Progenitor cell of endocrine pancreas (in vitro differentiated cells): ENCODE measurements at places on chromosomes 16 and 17.

GRCh38 chr16:70737377-70738082, 51.7 kb upstream of the MTSS2 start:
- no peak for DNase-seq

DNA sequence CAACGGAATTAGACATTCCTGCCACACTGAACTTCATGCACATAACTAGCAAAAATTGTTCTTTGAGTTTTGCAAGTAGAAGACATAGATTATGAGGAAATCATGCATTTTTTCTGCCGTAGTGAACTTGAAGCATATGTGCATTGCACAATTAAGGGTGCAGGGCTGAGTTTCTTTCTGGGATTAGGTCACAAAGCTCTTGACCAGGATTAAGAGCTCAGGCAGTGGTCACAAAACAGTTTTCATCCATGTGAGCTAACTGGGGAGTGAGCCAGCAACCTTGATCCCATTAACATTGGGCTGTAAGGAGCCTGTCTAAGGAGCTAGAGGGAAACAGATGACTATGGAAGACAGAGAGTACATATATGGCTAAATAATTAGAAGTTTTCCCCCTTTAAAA, 143.7 kb downstream of the PMP22 start:
- DNase-seq, result no peak

- peak; percentile 29 for DNase-seq
These were observed 802 bp downstream of the CYLD start for GRCh38 chr16:50742576-50743200.

DNA sequence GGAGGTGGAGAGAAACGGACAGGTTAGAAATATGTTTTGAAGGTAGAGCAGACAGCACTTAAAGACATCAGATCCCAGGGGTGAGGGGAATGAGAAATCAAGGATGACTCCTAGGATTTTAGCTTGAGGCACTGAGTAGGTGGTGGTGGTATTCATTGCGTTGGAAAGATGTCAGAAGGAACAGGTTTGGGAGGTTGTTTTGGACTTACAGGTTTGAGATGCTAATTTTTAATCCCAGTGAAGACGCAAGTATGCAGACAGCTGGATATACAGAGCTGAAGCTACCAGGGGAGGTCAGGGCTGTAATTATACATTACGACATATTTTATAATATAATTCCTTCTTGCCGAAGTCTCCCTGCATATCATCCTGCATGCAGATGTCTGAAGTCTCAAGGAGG, 433.3 kb downstream of the XYLT1 start:
- no peak for DNase-seq

GRCh38 chr17:27498615-27499309, 42.5 kb downstream of the KSR1 start:
- no peak for DNase-seq

GRCh38 chr17:38871247-38872015, 1.6 kb downstream of the LASP1 start:
- DNase-seq, result no peak

DNA sequence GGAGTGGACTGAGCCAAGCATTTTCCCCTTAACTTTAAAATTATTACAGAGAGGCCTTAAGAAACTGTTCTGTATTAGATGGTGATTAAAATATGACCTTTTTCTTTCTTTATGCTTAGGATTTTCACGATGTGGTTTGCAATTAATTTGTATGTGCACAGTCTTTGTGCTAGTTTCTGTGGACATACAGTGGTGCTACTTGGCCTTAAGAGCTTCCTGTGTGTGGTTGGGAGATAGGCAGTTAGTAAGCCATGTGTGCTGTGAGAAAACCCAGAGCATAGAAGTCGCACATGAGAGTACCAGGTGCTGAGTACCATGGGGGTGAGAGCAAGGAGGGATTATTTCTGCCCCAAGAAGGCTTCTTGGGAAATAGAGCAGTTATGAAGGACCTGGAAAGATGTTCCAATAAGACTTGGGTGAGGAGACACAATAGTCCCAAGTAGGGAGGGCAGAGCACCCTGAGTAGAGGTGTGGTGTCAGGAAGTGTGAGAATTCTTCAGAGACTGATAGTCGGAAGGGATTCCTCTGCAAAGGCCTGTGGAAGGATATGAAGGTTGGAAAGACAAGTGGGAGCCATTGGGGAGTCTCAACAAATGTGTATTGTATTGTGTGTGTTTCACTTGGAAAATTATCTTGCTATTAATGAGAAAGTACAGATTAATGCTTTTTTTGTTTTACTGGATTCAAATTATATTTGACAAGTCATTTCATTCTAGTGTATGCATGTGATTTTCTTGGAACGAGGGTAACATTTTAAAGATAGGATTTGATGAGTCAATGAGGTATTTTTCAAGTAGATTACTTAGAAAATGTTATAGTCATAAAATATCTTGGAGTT, 239.9 kb downstream of the PRKCA start:
- no peak for DNase-seq

GRCh38 chr16:28839899-28840298, 6.2 kb downstream of the TUFM start:
- DNase-seq, result no peak

DNA sequence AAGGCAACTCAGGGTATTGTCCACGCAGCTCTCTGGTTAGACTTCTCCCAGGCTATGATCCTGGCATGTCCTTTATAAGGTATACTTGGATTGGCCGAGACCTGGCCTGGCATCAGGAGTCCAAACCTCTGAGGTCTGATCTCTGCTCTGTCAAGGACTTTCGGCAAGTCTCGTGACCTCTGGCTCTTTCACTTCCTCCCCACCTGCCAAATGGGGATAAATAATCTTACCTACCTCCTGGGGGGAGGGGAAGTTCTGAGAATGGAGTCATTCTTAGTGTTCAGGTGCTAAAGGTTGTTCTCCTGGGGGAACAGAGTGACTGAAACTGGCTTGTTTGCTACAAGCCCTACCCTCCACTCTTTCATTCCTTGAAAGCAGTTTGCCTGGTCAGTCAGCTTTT, 7.6 kb downstream of the ATXN1L start:
- DNase-seq, result no peak

DNA sequence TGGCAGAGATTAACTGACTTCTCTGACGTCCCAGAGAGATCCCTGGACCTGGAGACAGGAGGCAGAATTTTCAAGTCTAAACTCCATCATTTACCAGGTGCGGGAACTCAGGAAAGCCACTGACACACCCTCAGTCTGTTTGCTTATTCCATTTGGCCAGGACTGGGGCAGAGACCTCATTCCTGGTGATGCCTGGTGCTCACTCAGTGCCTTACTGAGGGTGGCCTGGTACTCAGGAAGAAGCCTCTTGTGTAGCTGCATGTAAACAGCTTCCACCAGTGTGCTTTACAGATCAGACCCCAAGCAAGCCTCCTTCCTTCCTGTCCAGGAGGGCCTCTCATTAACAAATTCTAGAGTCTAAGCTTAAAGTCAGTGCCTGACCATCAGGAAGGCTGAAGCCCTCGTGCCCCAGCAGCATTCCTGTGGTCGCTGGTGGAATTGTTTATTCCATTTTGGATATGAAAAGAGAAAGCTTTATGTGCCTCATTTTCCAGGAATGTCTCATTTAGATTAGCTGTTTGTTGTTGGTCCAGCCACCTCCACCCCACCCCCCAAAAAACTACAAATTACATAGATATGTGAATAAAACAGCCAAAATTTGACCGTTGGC, 236.1 kb upstream of the CDH5 start:
- no peak for DNase-seq

GRCh38 chr17:74555427-74555940, 9.6 kb upstream of the CD300C start:
- DNase-seq, result no peak

GRCh38 chr17:57856792-57857620, 7.2 kb upstream of the MRPS23 start:
- DNase-seq, result no peak

DNA sequence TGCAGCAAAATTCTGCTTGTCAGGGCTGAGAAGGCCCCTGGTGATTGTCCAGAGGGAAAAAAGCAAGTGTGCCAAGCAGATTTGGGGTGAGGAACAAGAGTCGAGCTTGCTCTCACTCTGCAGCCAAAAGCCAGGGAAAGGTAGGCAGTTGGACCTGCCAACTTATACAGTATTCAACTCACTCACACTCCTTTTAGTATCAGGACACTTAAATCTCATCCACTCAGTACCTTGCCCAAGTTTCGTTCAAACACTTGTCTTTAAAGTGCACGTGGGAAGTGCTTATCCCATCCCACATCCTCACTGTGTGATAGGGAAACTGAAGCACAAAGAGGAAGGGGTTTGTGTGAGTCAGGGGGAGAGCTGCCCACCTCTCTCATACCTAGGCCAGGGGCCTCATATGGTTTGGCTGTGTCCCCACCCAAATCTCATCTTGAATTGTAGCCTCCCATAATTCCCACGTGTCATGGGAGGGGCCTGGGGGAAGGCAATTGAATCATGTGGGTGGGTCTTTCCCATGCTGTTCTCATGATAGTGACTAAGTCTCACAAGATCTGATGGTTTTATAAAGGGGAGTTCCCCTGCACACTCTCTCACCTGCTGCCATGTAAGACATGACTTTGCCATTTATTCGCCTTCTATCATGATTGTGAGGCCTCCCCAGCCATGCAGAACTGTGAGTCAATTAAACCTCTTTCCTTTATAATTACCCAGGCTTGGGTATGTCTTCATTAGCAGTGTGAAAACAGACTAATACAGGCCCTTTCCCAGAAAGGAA, 25.6 kb upstream of the CES5A start:
- DNase-seq, result no peak

- no peak for DNase-seq
These were observed 97.0 kb upstream of the TOB1 start for GRCh38 chr17:50963139-50963538.

DNA sequence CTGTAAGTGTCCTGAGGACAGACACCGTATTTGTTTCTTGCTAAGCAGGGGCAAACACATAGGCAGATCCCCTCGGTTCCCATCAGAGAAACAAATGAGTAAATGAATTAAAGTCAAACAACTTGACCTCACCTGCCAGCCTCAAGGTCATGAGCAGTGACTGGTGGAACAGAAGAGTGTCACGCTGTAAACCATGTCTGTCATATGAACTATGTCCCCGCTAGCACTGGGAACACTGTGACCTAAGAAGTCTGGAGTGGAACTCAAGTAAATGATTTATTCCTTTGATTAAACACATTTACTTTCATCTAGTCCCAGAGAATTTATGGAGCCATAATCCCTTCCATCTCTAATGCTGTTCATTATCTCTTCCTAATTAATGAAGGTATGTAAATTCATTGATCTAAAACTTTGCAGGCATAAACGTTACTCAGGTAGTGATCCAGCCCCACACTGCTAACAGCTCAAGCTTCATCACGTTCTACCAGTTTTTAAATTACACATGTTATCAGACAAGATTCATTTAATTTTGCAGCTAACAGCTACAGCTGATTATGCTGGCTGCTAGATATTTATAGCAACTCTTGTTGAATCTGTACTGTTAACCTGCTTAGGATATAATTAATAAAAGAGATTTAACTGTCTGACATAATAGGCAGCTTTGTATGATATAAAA, 38.7 kb downstream of the CPPED1 start:
- no peak for DNase-seq

- no peak for DNase-seq
These were observed 53.7 kb downstream of the SNX20 start for GRCh38 chr16:50627419-50627818.

- DNase-seq, result no peak
These were observed 16.1 kb downstream of the LASP1 start for GRCh38 chr17:38885728-38886642.

DNA sequence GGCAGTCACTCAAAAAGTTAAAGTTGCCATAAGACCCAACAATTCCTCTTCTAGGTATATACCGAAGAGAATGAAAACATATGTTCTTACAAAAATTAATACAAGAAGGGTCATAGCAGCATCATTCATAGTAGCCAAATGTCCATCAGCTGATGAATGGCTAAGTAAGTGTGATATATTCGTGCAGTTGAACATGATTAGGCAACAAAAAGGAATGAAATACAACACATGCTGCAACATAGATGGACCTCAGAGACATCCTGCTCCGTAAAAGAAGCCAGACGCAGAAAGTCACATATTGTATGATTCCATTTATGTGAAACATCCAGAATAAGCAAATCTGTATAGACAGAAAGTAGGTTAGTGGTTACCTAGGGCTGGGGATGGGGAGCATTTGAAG, 229.4 kb upstream of the CACNG5 start:
- DNase-seq, result no peak

DNA sequence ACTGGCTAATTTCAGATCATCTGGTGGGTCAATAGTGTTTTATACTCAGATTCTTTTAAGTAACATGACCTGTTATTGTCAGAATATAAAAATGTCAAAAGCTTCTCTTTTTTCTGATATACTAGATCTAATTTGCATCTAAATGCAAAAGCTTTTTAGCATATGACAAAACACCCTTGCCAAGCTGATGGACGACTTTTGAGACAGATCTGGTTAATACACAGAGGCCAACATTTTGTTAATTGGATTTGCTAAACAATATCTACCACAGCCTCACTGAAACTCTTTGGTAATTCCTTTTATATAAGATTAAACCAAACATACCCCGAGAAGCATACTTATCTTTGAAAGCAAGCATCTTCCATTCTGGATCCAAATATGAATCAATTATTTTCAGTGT, 10.3 kb upstream of the NOL11 start:
- DNase-seq, result no peak

- DNase-seq, result no peak
These were observed 9.2 kb downstream of the SP2 start for GRCh38 chr17:47905221-47905733.

GRCh38 chr17:34571428-34572130, 7.8 kb upstream of the TMEM132E start:
- no peak for DNase-seq

- no peak for DNase-seq
These were observed 791 bp downstream of the MCRIP2 start for GRCh38 chr16:642189-643049.

GRCh38 chr17:7079581-7080455, at the start of gene CLEC10A:
Gene CLEC10A, minus strand, starts transcription at chr17:7080251. Its CDS starts 1,439 bp downstream, at chr17:7078812.
- no peak for DNase-seq

- no peak for DNase-seq
These were observed 80.0 kb downstream of the USP32 start for GRCh38 chr17:60311936-60312335.

- no peak for DNase-seq
These were observed 3.7 kb upstream of the USP32 start for GRCh38 chr17:60395508-60396065.

DNA sequence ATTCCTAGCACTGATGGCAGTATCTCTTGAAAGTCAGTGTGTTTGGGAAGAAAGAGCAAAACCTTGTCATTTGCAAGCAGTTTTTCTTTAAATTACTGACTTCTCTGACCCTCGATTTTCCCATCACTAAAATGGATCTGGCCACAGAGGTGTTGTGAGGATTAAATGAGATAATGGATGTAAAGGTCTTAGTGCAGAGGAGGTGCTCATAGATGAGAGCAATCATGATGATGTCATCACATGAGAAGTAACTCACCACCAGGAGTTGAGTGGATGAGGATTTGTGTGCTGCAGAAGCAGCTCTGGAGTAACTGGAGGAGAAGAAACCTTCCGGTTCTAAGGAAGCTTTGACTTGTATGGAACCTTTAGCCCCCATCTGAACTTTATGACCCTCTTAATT, 30.6 kb downstream of the PITPNM3 start:
- DNase-seq, result no peak

- no peak for DNase-seq
These were observed 60.8 kb downstream of the MSI2 start for GRCh38 chr17:57317079-57317478.
